ENCODE measurements at places on chromosomes 13 and 19. TPM values are rescaled to one million over a fixed set of nuclear protein-coding genes. Genes with fewer than 3 reads are reported as not detected.

The CGB2 gene
- not detected for total RNA-seq

The COG3 gene
- total RNA-seq, result 16.5 TPM

The CATSPERD gene
- not detected for total RNA-seq

The TNNI3 gene
- 7,865 TPM for total RNA-seq

The BORA gene
- total RNA-seq, result 0.54 TPM

The IL12RB1 gene
- 0.35 TPM for total RNA-seq

The FFAR3 gene
- not detected for total RNA-seq

The GRIN3B gene
- not detected for total RNA-seq

The CEACAM19 gene
- 7.6 TPM for total RNA-seq

The GAPDHS gene
- total RNA-seq, result not detected

The ZNF506 gene
- total RNA-seq, result 18.2 TPM

The ZNF701 gene
- total RNA-seq, result 20.7 TPM

The ICAM3 gene
- 14.4 TPM for total RNA-seq

The CCDC8 gene
- 34.2 TPM for total RNA-seq

The CGB1 gene
- not detected for total RNA-seq

The KLK2 gene
- total RNA-seq, result not detected

The CYP2S1 gene
- total RNA-seq, result 0.48 TPM

The LRCH1 gene
- 19.3 TPM for total RNA-seq

The VASP gene
- 60.4 TPM for total RNA-seq

The MCF2L gene
- 38.9 TPM for total RNA-seq

The SIGLEC12 gene
- not detected for total RNA-seq

The ZNF260 gene
- 6.7 TPM for total RNA-seq

The ARHGEF1 gene
- total RNA-seq, result 37.9 TPM

The CYSLTR2 gene
- total RNA-seq, result 3.4 TPM

The DIAPH3 gene
- 0.38 TPM for total RNA-seq

The NLRP9 gene
- not detected for total RNA-seq
